Right cardiac atrium (tissue), 5 donors: ENCODE measurements at places on chromosomes 7 and 10.

DNA sequence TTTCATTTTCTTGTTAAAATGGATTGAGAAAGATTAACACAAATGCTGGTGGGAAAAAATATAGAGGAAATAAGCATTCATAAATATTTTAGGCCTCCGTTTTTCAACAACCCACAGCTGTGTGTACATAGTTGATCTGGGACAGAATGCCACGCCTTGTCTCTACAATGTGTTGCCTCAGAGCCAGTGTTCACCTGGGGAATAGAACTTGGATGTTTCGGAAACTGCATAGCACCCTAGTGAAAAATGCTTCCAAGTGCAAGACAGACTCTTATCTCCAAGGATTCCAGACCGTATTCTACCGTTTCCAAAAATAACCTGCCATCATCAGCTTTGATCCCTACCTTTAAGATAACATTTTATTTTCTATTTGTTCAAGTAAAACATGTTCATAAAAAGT, 260.9 kb downstream of the SDK1 start:
- DNase-seq, result no peak

DNA sequence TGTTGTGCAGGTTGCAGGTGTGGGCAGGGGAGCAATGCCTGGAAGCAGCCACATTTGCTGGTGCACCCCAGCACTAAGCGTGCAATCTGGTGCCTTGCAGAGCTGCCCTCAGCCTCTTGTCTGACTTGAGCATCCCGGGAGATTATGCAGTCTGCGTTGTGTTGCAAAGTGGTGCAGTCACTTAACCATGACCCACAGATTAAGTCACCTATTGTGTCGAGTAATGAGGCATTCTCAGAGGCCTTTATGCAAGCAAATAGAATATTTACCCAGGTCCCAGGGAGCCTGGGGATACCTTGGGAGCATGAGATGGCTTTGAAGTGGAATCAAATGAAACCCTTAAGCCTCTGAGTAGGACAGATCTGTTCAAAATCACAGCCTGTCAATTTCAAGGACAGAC, 529.0 kb downstream of the TYW1 start:
- no peak for DNase-seq

- DNase-seq, result no peak
Measured at GRCh38 chr7:4307316-4308204, 374.5 kb upstream of the FOXK1 start.

DNA sequence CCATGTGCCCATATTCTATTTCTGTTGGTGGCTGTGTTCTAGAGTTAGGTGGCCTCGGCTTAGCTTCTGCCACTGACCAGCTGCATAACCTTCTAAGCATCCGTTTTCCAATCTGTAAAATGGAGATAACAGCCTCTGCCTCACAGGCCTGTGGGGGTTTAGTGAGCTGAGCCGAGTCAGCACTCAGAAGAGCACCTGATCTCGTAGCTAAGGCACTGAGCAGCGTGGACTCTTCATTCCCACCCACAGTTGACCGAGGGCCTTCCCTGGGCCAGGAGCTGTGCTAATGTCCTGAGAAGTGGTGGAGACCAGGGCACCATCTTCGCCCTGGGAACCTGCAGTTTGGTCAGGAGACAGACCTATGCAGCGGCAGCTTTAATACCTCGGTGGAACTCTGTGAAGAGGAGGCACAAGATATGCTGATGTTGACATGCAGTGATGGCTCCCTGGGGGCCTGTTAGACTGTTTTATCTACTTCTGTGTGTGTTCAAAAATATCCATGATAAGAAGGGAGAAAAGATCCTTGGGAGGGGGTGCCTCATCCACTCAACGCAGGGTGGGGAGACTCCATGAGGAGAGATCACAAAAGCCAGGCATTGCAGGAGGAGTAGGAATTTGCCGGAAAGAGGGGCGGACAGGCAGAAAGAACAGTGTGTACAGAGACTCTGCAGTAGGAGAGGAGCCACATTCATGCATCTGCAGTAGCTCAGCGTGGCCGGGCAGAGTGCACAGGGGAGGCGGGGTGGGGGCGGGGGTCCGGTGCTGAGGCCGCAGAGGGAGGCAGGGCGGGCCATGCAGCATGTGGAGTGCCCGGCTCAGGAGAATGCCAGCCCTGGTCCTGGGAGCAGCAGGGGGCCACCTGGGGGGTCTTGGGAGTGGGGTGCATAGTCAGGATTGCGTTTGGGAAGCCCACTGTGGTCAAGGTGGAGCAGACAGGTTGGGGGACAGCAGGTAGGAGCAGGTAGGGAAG, 136.8 kb downstream of the C10orf105 start:
- no peak for DNase-seq

DNA sequence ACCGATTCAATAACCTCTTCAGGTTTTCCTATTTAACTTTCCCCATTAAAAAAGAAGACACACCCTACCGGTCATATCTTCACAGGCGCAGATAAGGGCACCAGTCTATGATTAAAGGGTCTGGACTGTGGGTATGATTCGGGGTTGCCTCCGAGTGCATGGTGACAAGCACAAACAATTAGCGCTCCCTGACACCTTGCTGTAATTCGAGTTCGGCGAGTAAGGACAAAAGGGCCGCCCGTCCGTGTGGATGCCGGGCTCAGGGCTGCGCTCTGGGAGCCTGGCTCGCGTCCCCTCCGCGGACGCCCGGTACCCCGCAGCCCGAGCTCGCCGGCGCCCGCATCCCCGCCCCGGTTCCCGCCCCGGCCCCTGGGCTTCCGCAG, 111.9 kb upstream of the RHEB start:
- peak; percentile 37 for DNase-seq

GRCh38 chr7:151518105-151518946, 1.4 kb downstream of the RHEB start:
- peak; percentile 73 for DNase-seq

DNA sequence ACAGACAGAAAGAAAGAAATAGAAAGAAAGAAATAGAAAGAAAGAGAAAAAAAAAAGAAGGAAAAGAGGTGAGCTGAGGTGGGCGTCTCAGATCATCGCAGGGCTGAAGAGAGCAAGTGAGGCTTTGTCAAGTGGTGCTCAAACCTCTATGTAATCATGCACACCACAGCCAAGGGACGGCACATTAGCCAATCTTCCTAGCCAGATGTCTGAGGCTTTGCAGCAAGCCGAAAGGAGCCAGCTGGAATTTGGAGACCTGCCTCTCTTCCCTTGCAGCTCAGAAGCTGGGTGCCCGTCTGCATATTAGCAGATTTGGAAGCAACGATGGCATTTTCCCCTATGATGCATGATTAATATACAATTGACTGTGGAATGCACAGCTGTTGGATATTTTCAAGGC, 52.5 kb downstream of the ADRA2A start:
- no peak for DNase-seq

GRCh38 chr10:116772909-116773705, 30.7 kb upstream of the HSPA12A start:
- DNase-seq, result no peak

GRCh38 chr7:155851892-155852291, 39.6 kb upstream of the SHH start:
- DNase-seq, result no peak

- DNase-seq, result no peak
Measured at GRCh38 chr7:140350056-140350455, 48.3 kb downstream of the SLC37A3 start.

DNA sequence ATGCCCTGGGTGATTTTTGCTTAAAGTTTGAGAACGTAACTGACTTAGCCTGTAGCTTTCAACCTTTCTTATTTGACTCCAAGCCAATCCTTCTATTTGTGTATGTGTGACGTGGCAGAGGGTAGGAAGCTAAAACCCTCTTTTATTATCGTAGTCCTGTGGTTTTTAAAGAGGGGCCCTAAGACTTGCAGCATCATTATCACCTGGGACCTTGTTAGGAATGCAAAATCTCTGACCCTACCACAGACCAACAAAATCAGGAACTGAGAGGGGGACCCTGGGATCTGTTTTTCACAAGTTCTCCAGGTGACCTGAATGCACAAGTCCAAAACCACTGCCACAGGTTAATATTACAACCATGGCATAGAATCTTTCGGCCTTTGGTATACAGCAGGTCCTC, 80.1 kb downstream of the OSBPL3 start:
- no peak for DNase-seq

GRCh38 chr10:100208276-100208675, 21.1 kb downstream of the CHUK start:
- DNase-seq, result no peak

- peak; percentile 43 for DNase-seq
Measured at GRCh38 chr7:23469150-23469960, 936 bp downstream of the IGF2BP3 start.
